ENCODE measurements at places on chromosomes 5 and 9.

GRCh38 chr5:179177711-179178575 is 117.8 kb downstream of the ZNF354C start:
- DNase-seq: no peak

GRCh38 chr5:147436596-147436995 is 73.3 kb downstream of the DPYSL3 start:
- no peak for DNase-seq

GRCh38 chr9:8876303-8876702 is 1076.7 kb upstream of the DMAC1 start:
- no peak for DNase-seq

- DNase-seq: no peak
Observed at GRCh38 chr9:107838766-107839165, 349.2 kb upstream of the KLF4 start.

DNA sequence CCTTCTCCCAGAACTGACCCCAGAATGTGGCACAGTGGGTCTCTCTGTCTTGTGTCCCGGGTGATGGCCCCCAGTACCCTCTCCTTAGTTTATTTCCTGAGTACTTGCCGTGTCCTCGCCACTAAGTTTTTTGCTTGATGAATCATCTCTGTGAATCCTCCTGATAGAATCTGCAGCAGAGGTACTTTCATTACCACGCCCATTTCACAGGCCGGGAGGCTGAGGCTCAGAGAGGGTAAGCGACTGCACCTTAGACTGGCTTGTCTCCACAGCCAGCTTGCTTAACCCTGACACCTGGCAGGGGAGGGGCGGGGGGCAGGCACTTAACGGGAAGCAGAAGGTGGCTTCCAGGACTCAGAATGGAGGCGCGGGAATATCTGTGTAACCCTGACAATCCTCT is 7.9 kb upstream of the IER5L start:
- no peak for DNase-seq

- DNase-seq: no peak
Observed at GRCh38 chr9:28999057-28999456, 1425.8 kb upstream of the C9orf72 start.

DNA sequence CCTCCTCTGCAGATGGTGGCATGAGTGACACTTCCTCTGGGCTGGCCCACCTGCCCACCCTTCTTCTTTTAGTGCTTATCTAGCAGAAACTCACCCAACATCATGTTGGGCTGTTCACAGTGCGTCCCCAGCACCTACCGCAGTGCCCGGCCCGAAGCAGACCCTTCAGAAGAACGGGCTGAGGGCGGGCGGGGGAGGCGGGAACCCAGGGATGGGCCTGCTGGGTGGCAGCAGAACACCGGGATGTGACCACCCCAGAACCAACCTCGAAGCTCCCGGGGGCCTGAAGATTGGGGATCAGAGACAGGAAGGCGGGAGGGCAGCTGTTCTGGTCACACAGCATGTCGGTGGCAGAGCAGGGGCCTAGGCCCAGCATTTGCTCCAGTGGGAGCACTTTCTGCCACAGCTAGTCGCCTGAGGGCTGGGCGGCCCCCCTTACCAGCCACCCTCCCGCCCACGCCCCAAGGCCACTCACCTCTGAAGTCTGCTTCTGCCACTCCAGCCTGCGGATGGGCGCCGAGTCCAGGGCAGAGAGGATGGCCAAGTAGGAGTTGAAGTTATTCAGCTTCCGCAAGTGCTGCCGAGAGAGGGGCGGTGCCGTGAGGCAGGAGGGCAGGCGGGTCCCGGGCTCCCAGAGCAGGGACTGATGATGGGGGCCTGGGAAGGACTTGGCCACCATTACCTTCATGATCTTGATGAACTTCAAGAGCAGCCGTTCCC is 38.7 kb downstream of the PRRT1B start:
- DNase-seq: no peak

DNA sequence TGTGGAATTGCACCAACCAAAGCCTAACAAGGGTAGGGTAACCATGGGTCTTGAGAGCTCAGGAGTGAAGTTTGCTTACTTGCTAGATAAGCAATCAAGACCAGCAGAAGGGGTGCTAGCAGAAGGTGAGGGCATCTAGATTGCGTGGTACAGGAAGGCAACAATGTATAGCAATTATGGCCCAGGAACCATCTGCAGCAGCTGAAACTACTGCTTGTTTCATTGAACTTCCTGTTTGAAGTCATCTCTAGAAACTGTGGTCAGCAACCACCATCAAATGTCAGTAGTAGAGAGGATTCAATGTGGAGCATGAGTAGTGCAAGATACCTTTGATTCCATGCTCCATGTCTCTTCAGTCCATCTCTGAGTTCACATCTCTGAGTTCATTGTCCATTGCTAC is 462.1 kb upstream of the GRAMD2B start:
- no peak for DNase-seq

DNA sequence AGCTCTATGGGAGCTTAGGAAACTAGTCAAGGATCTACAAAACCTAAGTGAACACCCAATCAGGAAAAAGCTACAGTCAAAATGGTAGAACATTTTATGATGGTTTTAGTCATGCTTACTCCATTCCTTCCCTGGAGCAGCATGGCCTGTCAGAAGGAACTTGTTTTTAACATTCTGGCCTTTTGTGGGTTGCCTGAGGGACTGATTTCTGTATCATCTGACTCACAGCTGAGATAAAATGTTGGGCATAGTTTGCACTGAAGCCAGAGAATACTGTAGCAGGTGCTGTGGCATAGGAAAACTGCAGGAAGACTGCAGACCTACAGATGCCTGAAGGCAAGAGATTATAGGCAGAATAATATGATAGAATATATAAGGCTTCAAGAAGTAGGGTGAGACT is 719.6 kb upstream of the GRAMD2B start:
- no peak for DNase-seq
